NCI-H2081 (cell line): ENCODE measurements at places on chromosomes 13 and 19.

DNA sequence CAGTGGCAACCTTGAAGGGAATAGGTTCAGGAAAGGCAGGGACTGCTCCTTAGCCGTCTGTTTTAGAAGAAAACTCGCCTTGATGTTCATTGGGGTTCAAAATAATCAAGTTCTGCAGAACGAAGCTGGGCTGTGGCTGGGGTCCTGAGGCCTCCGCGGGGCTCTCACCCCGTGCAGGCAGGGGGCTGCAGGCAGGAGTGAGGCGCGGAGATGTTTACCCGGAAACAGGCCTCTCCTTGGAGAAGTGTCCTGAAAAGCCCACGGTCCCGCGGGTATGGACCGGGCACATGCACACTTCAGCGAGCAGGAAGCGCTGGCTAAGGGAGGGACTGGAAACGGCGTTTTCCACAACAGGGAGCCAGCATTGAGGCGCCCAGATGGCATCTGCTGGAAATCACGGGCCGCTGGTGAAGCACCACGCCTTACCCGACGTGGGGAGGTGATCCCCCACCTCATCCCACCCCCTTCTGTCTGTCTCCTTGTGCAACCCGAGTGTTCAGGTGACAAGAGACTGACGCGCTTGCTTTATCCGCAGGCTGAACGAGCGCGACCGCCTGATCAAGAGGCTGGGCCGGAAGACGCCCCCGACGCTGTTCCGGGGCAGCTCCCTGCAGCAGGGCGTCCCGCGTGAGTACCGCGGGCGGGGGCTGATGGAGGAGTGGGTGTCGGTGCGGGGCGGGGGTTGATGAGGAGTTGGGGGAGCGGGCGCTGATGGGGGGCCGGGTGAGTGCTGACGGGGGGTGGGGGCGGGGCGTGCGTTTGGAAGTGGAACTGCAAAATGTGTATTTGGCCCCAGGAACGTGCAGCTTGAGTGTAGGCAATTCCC, 39.6 kb downstream of the SHISA2 start:
- no peak for DNase-seq

DNA sequence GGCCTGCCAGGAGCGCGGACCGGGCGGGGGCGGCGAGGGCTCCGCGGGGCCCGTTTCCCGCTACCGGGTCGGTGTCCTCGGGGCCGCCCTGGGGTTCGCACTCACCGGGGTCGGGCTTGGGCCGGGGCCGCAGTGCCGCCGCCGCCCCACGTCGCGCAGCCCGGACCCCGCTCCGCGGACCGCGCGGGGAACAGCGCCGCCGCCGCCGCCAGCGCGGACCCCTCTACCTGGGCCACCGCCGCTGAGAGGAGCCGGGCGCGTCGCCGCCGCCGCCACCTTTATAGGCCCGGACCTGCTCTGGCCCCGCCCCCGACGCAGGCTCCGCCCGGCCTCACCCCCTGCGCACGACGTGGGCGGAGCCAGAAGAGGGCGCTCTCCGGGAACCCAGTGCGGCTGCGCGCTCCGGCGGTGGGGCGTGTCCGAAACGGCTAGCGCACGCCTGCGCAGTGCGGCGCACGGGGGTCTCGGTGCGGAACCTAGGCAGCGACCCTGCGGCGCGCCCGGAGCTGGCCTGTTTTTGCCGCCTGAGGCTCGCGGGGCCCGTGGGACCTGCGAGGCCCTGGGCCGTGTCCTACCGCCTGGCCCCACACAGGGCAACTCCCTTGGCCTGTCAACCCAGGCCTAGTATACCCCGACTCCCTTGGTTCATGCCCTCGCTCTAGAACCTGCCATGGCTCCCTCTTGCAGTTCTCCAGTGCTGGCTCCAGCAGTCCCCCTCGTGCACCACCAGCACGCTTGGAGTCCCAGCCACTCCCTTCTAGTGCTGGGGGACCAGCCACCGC, at the start of gene MKNK2:
Gene MKNK2, minus strand, starts transcription at position 254 of the 782 bp plus-strand sequence. CDS start 393 bp downstream, outside the sequence.
- peak; percentile 89 for DNase-seq

DNA sequence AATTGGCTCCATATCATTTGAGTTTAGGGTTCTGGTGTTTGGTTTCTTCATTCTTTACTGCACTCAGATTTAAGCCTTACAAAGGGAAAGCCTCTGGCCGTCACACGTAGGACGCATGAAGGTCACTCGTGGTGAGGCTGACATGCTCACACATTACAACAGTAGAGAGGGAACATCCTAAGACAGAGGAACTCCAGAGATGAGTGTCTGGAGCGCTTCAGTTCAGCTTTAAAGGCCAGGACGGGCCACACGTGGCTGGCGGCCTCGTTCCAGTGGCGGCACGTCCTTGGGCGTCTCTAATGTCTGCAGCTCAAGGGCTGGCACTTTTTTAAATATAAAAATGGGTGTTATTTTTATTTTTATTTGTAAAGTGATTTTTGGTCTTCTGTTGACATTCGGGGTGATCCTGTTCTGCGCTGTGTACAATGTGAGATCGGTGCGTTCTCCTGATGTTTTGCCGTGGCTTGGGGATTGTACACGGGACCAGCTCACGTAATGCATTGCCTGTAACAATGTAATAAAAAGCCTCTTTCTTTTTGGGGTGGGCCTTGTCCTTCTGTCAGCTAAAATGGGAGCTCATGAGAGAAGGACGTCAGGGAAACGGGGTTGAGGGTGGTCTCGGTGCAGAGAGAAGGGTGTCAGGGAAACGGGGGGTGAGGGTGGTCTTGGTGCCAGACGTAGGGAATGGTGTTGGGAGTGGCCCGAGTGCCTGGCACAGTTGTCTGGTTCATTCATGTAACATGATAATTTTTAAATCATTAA, 26.0 kb downstream of the LAMP1 start:
- no peak for DNase-seq

- no peak for DNase-seq
These were observed 181.4 kb downstream of the KLF5 start for GRCh38 chr13:73240193-73240592.

DNA sequence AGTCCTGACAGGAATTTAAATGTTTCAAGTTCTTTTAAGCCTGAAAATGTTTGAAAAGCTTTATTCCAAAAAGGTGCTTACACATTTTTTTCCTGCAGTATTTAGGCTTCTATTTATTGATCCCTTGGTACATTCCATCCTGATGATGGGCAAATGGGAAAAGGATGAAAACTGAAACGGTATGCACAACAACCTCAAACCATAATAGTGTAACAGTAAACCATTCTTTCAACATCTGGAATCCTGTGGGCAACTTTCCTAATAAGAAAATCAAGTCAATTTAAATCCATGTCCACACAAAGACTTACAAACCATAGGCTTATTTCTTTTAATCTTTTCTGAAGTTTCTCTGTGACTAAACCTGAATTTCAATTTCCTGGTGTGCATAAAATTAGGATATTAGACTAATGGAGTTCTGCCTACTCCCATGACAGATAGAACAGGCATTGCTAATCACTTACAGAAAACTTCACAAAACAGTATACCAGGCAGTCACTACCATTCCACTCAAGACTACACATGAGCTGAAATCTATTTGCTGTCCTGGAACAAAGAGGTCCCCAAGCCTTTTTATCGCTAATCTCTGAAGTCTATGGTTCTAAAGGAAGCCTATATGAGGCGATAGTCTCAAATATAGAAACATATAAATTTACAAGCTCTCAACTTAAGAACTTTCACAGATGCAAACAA, 103.3 kb downstream of the DLEU7 start:
- no peak for DNase-seq

DNA sequence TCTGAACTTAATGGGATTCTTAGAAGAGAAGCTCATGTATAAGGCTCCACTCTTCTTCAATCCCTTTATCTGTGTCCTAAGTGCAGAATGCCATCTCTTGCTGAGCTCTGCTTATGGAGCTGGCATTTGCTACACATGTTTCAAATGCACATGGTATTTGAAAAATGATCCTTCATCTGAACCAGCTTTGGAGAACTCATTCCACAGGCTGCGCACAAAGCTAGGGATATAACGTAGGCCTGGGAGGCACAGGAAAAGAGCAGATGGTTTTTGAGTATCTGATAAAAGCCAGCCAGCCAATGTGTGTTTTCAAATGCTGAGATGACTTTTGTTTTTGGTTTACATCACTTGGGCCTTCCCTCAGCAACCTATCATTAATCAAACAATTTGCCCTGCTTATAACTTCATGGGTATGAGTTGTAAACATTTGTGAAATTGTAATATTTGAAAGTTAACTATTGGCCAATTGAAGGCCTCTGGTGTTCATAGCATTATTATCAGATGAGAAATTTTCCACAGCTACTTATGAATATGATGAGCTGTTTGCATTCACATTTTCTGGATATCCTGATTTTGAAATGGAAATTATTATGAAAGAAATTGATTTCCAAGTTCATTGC, 729.0 kb downstream of the FGF9 start:
- no peak for DNase-seq

- peak; percentile 25 for DNase-seq
These were observed 65.1 kb upstream of the GTF3A start for GRCh38 chr13:27359199-27359821.

- no peak for DNase-seq
These were observed 40.5 kb upstream of the GAS6 start for GRCh38 chr13:113904411-113904810.

DNA sequence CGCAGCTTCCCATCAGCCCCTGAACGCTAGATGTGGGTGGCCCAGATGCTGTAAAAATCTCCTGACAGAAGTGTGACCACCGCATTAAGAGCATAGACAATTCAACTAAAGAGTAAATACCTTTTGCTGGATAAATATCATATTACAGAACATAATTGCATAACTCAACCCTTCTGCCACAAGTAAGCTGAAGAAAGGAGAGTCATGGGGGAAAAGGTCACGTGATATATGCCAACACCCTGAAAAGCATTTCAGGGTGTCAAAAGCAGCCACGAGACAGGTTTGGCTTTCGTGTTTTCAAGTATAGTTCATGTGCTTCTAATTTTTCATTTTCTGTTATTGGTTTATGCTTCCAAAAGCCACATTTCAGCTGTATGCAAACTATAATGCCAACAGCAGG, 71.3 kb downstream of the LHFPL6 start:
- no peak for DNase-seq

DNA sequence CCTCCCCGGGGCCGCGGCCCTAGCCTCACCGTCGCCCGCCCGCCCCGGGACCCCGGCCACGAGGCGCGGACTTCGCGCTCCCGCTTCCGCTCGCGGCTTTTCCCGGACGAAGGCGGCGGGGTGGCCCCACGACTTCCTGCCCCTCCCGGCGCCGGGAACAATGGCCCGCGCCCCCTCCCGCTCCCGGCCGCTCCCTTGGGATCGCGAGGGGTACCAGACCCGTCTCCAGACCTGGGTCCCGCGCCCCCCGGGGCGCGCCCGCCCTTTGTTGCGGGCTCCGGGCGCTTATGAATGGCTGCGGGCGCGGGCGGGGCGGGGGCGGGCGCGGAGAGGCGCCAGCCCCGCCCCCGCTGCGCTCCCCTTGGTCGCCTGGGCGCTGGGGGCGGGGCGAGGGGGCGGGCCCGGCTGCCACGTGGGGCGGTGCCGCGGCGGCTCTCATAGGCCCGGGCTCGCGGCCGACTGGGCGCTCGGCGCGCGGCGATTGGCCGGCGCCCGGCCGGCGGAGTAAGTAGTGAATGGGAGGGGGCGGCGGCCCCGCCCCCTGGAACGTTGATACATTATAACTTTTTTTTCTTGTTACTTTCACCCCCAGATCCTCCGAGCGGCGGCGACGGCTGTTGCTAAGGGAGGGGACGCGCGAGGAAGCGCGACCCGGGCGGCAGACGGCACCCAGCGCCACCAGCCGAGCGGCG, 1.1 kb downstream of the MIDN start:
- peak; percentile 94 for DNase-seq

DNA sequence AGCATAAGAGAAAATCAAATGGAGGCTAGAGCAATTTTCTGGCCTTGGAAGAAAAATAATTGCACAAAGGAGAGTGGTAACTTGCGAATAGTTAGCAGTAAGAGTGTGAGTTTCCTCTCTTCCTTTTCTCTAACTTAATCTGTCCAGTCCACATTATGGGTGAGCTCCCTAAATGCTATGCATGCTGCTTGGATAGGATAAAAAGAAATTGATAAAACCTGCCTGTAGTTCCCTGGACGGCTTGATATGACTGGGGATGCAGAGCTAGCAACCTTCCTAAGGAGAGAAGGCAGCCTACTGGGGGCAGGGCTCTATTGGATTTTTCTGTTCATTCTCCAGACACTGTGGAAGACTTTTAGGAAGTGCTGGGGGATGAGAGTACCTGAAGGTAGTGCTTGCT, 311.3 kb downstream of the LMO7 start:
- DNase-seq = no peak

DNA sequence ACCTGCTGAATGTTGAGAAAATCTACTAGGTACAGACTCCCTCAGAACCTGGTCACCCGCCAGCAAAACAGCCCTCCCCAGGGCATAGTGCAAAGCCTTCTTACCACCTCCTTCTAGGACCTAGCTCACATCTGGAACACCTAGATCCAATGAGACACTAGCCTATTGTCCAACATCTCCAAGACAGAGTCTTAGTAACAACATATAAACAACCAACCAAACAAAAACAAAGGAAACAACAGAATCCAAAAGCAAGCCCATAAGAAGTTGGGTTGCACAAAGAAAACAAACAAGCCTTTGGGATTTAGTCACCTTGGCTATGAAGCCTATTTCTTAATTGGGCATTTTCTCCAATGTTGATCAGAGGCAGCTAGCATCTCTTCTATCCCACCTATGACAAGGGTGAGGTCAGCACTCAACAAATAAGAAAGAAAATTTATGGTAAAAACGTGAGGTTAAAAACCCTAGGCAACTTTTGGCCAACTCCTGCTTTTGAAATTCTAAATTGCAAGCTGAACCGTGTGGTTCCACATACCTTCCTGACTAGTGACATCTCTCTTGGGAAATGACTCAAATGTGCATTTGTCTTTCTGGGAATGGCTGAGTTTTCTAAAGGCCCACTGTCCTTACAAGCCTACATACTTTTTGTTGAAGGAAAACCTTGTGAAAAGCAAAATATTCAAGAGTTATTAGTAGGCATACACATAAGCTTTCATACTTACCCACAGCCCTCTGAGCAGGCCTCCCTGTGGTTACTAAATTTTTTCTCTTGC, 66.7 kb downstream of the FAM216B start:
- no peak for DNase-seq

GRCh38 chr19:17406887-17407196, 1.4 kb upstream of the BST2 start:
- DNase-seq = no peak

GRCh38 chr13:43751624-43752023, 35.1 kb downstream of the ENOX1 start:
- DNase-seq = no peak

GRCh38 chr19:17305216-17305516, 506 bp upstream of the MRPL34 start:
- DNase-seq = no peak

DNA sequence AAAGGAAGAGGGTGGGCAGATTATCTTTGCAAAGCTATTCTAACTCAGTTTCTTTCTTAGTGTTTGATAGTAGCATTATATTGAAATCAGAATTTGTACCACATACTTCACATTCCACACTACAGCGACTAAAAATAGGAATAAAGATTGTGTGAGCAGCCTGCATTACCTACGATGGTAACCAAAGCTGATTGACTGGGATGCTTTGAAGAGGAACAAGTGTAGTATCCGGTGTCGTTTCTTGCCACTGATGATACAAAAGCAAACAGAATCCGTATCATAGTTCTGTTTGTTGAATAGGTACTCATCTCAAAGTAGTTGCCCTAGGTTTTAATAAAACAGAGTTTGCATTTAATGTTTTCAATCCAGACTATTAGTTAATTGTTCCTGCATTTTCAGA, 51.2 kb downstream of the FLT3 start:
- DNase-seq = no peak
